ENCODE measurements at places on chromosomes 2 and 18.

DNA sequence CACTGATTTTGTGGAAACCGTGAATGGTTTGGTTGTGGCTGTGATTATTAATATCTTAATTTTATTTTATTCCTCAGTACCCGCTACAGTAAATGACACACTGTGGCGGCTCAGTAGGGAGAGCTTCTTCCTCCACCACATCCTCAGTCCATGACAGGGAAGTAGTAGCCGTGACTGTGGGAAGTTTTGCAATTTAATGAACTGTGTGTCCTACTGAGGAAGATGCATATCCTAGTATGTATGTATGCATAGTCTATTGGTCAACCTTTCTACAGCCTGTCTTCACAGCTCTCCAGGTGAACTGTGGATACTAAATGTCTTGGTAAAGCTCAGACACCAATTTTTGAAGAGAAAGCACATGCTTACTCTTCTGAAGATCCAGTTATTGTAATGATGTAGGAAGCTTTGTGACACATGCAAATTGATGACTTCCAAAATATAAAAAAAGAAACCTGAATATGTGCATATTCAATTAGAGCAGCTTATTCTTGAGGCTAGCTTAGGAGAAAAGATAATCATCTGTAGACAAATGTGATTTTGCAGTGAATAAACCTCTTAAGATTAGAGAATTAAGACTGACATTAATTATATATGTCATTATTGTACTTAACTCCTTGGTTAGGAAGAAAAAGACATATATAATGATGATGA, 384.3 kb upstream of the CNTNAP5 start:
- no peak for DNase-seq

DNA sequence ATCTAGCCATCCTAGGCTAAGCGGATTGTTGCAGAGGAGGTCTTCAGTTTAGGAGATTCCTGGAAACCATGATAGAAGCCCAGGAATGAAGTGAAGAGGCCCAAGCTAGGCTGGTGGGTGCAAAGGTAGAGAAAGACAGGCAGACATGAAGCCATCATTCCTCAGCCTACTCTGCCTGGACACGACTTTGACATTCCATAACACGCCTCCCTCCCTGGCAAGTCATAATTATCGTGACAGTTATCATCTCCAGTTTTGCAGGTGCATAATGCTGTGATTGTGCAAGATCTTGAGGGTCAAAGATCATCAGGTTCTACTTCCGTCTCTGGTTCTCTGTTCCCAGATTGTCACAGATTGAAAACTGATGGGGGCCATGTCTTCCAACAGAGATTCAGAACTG, 15.2 kb upstream of the FZD5 start:
- no peak for DNase-seq

- DNase-seq: no peak
Observed at GRCh38 chr2:158477202-158477601, 20.4 kb downstream of the PKP4 start.

GRCh38 chr2:55781542-55781941, 87.9 kb upstream of the PNPT1 start:
- DNase-seq: no peak

DNA sequence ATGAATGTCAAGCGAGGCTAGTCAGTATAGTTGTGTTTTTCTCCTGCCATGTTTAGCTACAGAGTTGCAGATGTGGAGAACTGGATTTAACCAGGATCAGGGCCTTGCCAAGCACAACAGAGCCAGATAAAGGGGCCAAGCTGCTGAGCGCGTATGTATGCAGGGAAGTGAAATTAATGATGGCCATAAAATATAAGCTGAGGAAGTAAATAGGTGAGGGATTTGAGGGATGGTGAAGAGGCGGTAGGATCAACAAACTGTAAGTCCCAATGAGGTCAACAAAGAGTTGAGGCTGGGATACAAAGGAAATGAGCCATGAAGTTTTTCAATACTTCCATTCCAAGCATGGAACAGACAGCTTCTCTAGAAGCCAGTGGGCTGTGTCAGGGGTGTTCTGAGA, 10.6 kb downstream of the LRP2 start:
- no peak for DNase-seq

- no peak for DNase-seq
Observed at GRCh38 chr2:182655750-182656149, 60.3 kb upstream of the DNAJC10 start.

DNA sequence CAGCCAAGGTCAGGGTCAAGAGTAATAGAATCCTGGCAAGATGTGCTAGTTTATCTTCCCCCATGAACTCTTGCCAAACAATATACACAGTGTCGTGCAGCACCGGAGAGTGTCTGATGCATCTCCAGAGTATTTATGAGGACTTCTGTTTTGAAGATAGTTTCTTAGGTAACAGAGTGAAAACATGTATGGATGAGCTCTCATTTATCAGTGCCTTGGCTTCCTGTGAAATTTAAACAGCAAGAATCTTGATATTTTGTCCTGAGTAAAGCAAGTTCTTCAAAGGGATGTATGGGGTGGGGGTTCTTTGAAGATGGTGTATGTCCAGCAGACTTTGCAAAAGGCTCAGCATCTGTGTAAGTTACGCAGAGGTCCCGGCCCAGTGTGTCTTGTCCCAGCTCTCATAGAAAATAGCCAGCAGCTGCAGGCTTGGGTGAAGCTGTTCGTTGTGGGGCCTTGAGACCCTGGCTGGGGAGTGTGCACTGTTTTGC, 361.0 kb upstream of the NT5C1B start:
- no peak for DNase-seq

- no peak for DNase-seq
Observed at GRCh38 chr2:64828261-64828660, 160.9 kb upstream of the SLC1A4 start.

DNA sequence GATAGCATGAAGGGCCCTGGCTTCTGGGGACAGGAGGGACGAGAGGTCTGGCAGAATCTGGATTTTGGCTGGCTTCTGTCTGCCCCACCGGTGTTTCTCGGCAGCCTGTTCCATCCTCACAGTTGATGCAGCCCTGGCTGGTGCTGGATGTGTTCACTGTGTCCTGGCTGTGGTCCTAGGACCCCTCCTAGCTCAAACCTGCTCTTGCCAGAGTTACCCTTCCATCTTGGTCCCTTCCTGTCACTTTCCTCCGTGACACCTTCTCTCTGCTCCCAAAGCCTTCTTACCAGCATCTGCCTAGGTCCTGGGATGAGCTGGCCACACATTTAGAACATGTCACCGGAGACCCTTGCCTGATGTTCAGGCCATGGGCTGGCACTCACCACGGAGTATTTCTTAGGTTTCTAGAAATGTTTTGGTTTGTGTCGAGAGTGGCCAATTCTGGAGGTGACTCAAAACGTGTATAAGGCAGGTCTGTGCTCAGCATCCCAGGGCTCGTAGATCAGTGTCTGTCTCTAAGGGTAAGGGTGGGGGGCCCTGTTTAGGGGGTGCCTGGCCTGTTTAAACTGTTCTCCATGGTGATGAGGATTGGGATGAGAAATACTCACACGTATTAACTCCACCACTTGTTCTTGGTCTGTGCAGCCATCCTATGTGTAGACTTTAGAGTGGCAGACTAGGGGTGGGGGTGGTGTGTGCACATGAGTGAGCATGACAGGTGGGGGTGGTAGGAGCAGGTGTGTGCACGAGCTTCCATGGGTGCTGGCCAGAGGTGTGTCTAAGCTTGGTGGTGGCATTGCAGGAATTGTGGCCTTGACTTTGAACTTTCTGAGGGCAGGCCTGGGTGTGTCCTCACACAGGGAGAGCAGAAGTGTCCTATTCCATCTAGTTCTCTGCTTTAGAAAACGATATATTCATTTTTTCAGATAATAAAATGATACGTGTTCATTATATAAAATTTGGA, 162.7 kb downstream of the DYSF start:
- no peak for DNase-seq

- DNase-seq: no peak
Observed at GRCh38 chr2:11636593-11637295, 33.3 kb downstream of the NTSR2 start.

GRCh38 chr2:61244694-61245093, 82.7 kb downstream of the C2orf74 start:
- DNase-seq: no peak

DNA sequence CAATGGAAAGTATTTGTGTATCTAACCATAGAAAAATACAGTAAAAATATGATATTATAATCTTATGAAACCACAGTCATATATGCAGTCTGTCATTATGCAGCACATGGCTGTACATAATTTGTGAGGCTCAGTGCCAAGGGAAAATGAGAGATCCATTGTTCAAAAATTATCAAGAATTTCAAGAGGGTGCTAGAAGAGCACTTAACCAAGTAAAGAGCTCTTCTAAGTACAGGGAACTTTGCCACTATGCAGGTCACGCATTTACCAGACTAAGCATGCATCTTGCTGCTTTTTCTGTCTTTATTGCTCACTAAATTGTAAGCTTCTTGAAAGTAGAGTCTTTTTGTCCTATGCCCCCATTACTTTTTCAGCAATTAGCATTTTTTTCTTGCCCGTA, 438.0 kb downstream of the LRP1B start:
- DNase-seq: no peak

GRCh38 chr2:103172821-103173220, 411.0 kb downstream of the TMEM182 start:
- no peak for DNase-seq

DNA sequence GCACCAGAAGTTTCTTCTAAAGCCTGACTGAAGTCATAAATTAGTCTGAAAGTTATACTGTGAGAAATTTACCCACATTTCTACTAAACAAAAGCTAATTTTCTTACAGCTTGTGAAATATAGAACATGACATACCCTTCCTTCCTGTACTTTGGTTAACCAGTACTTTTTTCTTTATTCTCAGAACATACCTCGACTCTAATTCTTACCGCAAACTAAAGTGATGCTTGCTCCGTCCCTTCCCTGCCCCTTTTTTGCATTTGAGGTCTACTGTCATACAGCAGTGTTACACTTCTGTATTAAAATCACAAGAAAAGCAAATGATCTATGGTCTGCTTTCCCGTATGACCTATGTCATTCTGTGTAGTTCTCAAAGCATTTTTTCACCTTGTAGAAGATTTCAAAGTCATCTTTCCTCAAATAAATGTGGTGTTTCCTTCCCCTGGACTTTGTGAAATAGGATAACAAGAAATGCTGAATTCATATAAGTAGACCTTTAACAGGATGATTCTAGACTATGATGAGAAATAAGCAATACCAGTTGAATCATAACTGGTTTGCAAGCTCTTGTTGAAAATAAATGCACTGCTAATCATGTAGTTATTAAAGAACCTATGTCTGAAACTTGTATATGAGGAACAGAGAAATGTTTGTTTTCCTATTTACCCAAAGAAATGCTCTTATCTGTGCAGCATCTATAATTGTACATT, 30.4 kb downstream of the CYTIP start:
- DNase-seq: peak; percentile 57

GRCh38 chr2:42047488-42048298, at the start of gene PKDCC:
PKDCC (plus strand) TSS chr2:42048021; CDS start chr2:42048200, 179 bp downstream.
- peak; percentile 67 for DNase-seq

DNA sequence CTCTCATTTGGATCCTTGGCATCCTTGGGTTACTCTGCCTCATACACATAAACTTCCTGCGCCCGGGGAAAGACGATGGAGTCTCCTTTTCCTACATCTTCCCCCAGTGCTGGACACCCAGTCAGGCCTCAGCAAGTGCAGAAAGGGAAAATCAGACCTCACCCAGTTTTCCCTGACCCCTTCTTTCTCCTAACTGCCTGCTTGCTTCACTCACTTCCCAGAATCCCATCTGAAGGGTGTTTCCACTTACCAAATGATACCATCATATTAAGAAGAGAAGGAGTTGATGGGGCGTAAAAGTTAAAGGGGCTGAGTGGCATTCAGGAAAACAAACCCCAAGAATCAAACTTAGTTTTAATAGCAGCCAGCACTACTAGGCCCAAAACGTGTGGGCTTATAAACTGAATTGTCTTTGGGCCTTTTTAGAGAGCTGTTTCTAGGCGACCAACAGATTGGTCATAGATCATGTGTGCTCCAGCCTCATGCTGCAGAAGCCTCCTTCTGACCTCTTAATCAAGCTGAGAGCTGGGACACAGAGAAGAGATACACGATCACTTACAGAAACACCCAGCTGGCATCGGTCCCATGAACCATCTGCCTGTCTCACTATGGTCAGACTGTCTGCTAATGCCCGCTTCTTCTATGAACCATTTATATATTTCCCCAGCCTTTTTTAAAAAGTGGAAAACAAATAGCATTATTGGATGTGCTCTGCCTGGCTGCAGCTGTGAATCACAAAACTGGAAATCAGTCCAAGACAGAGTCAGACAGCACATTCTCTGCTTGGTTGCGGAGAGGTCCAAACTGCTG, 165.7 kb upstream of the SLC14A2 start:
- no peak for DNase-seq

- DNase-seq: no peak
Observed at GRCh38 chr2:99984799-99985515, 157.4 kb downstream of the AFF3 start.

DNA sequence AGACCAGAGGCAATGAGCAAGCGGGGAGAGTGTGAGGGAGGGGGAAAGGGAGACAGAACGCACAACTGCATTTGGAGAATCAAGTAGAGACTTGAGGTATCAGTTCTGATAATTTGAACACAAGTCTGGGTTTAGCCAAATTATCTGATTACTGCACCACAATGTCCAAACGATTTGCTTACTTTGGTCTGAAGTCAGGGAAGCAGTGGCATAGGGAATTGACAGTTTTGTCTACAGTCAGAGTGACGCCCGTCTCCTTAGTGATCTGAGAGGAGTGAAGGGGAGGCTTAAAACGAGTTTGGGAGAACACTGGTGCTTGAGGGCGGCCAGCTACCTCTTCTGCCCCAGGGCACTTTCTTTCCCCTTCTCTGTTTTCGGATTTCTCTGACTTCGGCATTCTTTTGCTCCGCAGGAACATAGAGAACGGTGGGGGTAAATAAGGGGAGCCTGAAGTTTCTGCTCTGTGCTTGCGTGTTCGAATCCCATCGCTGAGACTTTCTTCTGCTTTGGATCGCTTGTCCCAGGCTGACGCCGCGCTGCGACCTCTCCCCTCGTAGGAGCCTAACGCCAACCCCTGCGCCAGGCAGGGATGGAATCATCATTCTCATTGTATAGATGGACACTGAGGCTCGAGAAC, 2.9 kb upstream of the DLX2 start:
- peak; percentile 20 for DNase-seq

DNA sequence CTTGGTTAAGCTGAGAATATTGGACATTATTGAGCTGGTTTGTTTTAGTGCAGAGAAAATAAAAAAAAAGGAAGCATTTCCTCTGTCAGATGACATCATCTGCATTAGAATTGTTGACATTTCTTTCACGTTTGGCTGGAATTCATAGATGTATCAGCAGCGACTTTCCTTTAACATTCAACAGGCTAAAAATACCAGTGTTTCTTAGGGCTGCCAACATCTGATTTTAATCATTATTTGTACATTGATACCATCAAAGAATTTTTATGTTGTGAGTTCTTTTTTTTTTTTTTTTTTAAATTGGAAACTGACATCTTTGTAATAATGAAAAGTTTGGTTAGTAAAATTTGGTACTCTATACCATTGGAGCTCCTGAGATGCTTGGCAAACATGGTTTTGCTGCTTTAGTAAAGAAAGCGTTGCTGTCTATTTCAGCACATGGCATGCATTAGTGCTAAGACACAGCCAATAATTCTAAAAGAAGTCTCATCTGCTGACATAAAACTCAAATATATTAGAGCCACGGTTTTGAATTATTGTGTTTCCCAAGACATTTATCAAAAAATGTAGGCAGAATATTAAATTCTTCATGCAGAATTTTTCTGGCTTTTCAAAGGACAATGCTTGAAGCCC, 33.6 kb downstream of the GTF2A1L start:
- no peak for DNase-seq

GRCh38 chr2:4151521-4151920, 448.1 kb downstream of the DCDC2C start:
- DNase-seq: no peak

- no peak for DNase-seq
Observed at GRCh38 chr18:46541626-46542189, 115.3 kb downstream of the LOXHD1 start.

GRCh38 chr18:25136416-25137196, 215.4 kb downstream of the ZNF521 start:
- DNase-seq: no peak
